ENCODE measurements at places on chromosomes 13 and 19.

DNA sequence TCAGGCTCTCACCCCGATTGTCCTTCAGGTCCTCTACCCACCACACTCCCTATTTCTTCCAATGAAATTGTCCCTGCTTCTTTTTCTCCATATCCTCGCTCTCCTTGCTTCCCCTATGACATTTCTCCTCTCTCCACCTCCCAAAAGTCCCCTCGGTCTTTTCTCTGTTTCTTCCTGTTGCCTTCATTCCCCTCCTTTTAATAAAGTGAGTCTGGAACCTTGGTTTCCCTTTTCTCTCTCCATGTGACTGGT lies 676 bp upstream of the ZNF574 start:
- DNase-seq = no peak

- no peak for DNase-seq
These were observed 857 bp upstream of the MAP2K7 start for GRCh38 chr19:7902796-7903243.

DNA sequence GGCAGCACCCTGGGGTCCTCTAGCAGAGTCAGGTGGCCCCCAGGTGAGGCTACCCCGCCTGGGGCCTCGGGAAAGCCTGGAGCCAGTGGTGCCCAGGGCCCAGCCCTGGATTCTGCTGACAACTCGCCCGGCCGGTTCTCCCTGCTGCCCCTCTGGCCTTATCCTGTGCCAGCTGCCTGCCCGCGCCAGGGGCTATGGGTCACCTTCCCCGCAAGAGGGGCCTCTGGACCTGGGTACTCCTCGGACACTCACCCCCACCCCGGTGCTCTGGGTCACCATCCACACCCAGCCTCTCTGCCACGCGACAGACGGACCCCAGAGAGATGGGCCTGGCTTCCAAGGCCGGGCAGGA lies 24.0 kb downstream of the ZBTB7A start:
- DNase-seq = no peak

- no peak for DNase-seq
These were observed 320.8 kb downstream of the PCDH20 start for GRCh38 chr13:61094865-61095264.

- no peak for DNase-seq
These were observed 12.9 kb downstream of the TPP2 start for GRCh38 chr13:102609696-102610095.

DNA sequence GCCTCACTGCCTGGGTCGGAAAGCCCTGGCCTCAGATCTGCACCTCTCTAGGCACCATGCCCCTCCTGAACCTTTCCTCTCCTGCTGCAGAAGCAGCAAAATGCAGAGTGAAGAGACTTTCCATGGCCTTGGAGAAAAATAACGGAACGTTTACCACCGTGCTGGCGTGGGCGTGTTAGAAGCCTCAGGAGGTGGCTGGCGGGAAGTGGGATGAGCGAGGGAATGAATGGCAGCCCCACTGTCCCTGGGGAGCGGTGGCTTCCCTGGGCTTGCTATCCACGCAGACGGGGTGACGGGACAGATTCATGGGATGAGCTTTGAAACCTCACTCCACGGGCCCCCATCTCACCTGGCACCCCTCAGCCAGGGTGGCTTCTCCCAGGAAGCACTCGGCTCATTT lies 4.3 kb downstream of the TEX29 start:
- no peak for DNase-seq

DNA sequence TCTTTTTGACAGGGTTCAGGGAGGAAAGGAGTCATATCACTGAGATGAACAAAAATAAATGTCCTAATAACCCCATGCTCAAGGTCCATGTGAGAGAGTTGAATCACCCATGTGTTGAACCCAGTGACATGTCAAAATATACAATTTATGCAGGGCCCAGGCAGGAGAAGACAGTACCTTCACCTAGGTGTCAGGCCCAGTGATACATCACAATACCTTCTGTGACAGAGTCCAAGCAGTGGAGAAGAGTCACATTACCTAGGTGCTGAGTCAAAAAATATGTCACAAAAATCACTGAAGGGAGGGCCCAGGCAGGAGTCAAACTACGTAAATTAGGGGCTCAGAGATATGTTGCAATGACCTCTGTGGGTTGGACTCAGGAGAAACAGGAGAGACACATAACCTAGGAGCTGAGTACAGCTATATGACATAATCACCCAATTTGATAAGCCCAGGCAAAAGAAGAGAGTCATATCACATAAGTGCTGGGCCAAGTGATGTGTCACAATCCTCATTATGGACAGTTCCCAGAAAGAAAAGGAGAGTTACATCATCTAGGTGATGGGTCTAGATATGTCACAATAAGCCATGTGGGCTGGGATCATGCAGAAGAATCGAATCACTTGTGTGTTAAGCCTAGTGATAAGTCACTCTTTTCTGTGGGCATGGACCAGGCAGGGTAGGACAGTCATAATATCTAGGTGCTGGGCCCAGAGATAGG lies 13.8 kb upstream of the ZNF724 start:
- DNase-seq = no peak

DNA sequence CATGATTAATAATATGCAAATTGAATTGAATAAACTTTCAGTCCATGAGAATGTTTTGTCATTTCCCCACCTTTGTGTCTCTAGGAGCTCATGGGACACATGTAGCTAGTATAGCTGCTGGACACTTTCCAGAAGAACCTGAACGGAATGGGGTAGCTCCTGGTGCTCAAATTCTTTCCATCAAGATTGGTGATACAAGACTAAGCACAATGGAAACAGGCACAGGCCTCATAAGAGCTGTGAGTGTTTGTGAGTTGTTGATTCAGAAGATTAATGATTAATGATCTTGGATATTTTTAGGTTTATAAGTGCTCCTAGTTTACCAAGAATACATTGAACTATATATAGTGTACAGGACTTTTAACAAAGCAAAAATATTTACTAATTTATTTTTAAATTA lies 30.1 kb downstream of the TPP2 start:
- no peak for DNase-seq

DNA sequence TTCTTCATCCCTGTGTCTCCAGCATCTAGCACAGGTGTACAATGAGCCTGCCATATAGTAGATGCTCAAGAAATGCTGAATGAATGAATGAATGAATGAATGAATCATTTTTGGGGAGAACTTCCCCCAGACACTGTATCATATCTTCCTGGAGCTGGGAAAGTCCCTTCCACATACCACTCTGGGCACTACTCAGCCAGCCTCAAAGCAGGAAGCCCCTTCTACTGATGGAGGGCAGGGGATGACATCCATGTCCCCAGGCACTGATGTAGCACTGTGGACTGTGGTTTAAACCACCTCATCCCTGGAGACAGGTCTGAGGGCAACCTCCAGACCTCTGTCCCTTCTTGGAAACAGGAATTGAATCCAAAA lies 4.8 kb downstream of the GNA15 start:
- DNase-seq = no peak
